Stimulated activated CD8-positive, alpha-beta memory T cell treated with anti-CD3 and anti-CD28 coated beads, Interleukin-4, amount 100 ng/mL, for 24 hours (primary cell): ENCODE measurements at places on chromosomes 2 and 18.
A peak's percentile ranks its signal among the peaks of the same experiment; 100 is the strongest.

GRCh38 chr18:13268158-13269012 lies 49.8 kb downstream of the LDLRAD4 start:
- DNase-seq = no peak

GRCh38 chr18:76265497-76266235 lies 229.4 kb downstream of the ZNF516 start:
- DNase-seq = no peak

GRCh38 chr18:27240383-27240782 lies 55.3 kb upstream of the CHST9 start:
- no peak for DNase-seq

DNA sequence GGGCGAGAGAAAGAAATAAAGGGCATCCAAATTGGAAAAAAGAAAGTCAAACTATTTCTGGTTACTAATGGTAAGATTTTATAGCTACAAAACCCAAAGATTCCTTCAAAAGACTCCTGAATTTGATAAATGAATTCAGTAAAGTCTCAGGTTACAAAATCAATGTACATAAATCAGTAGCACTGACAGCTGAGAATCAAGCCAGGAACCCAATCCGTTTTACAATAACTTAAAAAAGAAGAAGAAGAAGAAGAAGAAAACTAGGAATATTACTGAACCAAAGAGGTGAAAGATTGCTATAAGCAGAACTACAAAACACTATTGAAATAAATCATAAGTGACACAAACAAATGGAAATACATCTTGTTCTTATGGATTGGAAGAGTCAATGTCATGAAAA lies 291.5 kb upstream of the GULP1 start:
- DNase-seq = no peak

- DNase-seq = peak; percentile 12
Measured at GRCh38 chr2:136025057-136025973, 39.9 kb upstream of the DARS1 start.

DNA sequence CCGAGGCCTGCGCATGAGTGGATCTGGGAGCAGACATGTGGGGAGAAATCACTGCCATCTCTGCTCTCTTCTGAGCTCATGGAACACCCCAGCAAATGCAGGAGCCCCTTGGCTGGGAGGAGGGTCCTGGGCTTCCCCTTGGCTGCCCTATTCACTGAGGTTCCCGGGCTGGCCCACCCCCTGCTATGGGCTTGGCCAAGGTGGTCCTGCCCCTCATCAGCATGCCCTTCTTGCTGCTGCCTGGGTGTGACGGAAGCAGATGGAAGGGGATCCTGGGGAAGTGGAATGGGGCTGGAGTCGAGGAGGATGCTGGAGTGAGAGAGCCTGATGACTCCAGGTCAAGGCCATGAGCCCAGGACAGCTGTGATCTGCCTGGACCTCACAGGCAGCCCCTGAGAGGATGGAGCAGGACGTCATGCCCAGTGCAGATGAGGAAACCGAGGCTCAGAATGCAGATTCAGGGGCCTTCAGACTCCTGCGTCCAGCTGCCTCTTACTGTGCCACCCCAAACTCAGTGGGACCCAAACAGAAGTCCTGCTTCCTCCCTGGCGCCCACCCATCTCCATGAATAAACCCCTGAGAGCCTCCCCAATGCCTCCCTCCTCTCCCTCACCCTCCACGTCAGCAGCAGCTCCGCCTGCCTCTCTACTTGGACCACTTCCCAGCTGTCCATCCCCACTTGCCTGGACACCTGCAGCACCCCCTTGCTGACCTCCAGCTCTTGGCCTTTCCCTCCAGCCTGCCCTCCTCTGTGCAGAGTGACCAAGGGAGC lies 4.0 kb downstream of the SNED1 start:
- DNase-seq = no peak

DNA sequence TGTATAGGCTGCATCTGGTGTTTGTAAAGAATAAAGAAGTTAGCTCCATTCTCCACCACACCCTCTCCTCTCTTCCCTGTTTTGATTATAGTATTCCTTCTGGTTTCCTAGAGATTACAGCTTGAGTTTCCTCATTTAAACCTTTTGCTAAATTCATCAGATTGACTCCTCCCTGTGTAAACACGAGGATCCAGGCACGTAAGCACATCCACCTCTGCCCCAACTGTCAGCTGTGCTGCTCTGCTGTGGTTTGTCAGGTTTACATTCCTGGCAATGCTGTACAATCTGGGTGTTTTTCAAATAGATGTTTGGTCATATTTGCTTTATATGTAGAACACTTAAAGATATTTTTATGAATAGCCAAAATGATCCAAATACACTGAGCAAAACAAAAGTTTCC lies 302.8 kb downstream of the PTGR3 start:
- no peak for DNase-seq

DNA sequence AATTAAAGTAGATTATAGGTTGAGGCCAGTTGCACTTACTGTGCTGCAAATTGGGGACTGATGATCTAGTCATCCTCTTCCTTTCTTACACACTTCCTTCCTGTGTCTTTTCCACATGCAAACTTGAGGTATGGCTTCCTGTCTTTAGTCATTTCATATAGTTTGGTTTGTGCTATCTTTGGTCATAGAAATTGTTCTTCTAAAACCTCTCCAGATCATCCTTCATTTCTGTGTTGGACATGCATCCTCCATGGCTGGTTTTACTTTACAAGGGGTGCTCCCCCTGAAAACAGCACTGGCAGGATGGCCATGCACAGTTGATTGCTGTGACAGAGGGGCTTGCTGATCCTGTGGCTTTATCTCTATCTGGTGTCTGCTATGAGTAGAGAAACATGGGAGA lies 36.5 kb downstream of the MGAT5 start:
- no peak for DNase-seq

- no peak for DNase-seq
Measured at GRCh38 chr18:75066021-75066880, 142.7 kb downstream of the PTGR3 start.

GRCh38 chr18:46335534-46336101 lies 231.4 kb downstream of the HAUS1 start:
- no peak for DNase-seq

DNA sequence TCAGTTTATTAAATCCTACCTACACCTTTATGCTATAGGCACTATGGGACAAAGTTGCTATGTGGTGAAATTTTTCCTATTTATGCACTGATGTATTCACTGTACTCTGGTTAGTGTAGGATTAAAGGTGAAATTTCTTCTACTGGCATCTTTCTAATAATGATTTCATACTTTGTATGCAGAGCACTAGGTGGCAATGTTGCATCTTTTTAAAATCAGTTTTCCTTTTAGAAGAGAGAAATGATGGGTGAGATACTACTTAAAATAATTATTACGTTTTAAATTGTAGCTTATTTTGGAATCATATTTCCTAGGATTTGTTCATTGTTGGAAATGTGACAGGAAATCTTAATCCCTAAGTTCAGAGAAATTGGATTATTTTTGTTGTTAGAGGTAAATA lies 150.9 kb downstream of the CD8B2 start:
- no peak for DNase-seq

GRCh38 chr2:8004250-8004681 lies 677.6 kb upstream of the ID2 start:
- no peak for DNase-seq

GRCh38 chr2:45102141-45102540 lies 92.9 kb upstream of the SIX2 start:
- no peak for DNase-seq

GRCh38 chr2:191554240-191554639 lies 123.7 kb upstream of the NABP1 start:
- DNase-seq = no peak

DNA sequence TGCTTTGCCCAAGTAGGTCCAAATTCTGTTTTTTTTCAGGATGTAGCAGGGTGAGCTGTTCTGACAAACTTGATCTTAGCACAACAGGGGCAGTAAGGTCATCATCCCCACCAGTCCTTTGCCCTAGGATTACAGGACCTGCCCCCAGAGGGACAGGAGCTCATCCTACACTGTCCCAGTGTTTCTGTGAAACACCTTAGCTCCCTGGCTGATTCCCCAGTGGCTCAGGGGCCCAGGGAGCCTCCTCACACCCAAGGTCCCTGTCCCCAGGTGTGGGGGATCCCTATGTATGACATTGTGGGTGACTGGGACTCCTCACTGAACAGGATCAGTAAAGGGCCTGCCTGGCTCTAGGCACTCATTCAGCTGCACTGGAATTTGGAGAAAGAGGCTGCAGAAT lies 191.2 kb downstream of the ANKRD30B start:
- DNase-seq = no peak

DNA sequence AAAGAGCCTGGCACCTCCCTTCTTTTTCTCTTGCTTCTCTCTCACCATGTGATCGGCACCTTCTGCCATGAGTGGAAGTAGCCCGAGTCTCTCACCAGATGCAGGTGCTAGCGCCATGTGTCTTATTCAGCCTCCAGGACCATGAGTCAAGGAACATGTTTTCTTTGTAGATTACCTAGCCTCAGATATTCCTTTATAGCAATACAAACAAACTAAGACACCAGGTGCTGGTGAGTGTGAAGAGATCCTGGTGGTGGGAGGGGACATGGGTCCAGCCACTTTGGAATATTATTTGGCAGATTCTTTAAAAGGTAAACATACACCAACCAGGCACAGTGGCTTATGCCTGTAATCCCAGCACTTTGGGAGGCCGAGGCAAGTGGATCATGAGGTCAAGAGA lies 5.9 kb upstream of the USP40 start:
- DNase-seq = no peak

- DNase-seq = no peak
Measured at GRCh38 chr2:12221584-12221983, 475.2 kb downstream of the LPIN1 start.

- DNase-seq = no peak
Measured at GRCh38 chr2:35787302-35788031, 568.1 kb upstream of the CRIM1 start.

- DNase-seq = no peak
Measured at GRCh38 chr18:11388755-11389680, 220.4 kb upstream of the SLC35G4 start.

DNA sequence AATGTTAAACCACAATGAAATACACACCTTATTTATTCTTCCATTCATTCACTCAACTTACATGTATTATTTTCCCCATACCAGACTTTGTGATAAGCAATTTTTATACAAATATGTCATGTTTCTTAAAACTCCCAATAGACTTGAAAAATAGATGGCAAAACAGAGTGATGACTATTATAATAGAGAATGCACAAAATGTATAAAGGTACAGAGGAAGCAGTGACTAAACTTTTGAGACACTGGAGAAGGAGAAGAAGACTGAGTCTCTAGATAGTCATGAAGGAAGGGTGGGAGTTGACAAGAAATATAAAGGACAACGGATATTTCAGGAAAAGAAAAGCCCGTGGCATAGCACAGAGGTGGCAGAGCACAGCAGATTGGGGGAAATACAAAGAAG lies 198.1 kb upstream of the SLC39A10 start:
- no peak for DNase-seq

GRCh38 chr2:30361751-30362394 lies 85.2 kb upstream of the LCLAT1 start:
- DNase-seq = no peak

DNA sequence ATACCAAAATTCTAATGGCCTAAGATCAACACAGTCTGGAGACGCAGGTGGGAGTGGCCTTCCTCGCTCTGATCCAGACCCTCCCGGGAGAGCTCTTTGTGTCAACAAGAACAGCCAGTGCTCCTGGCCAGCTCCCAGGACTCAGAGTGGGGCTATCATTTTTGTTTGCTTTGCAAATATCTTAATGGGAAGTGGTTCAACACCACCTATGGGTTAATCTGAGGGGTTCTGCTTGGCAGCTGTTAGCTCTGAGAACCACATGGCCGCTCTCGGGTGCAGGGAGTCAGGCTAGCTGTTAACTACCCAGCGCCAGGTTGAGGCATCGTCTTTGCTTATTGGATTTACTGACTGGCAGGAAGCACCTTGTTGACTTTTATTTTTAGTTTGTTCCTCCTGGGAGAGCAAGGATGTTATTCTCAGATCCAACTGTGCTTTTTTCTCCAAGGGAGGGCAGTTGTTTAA lies 184.8 kb upstream of the SP5 start:
- DNase-seq = no peak

GRCh38 chr2:182667315-182667695 lies 48.8 kb upstream of the DNAJC10 start:
- DNase-seq = no peak

DNA sequence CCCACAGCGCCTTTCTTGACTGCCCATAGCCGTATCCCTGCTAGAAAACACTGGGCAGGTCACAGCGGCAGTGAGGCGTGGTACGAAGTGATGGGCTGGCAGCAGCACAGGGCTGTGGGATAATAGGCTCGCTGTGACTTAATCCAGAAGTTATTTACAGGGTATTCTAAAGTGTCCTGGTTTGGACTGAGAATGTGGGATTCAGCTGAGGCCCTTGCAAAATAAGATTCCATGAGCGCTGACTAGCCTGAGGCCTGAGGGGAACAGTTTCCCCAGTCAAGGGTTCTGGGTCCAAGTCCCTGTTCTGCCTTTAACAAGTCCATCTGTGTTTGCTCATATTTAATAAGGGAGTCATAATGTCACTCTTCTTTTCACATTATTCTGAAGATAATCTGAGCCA lies 34.6 kb downstream of the SETBP1 start:
- no peak for DNase-seq

DNA sequence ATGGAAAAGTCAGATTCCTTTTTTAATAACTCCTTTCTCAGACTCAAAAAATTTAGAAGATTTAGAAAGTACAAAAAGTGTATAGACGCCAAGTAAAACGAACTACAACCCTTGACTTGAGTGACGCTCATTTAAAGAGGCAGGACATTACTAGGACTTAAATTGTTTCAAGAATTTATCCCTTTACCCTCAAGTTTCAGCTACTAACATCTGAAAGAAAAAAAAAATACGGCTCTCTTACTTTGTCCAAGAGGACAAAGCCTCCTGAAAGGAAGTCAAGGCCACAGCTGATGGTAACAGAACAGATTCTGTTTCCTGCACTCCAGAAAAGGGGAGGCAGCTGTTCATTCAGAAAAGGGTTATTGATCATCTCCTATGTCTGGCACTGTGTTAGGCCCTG lies 57.6 kb upstream of the PKDCC start:
- no peak for DNase-seq

GRCh38 chr2:112255875-112256274 lies 1.0 kb upstream of the ZC3H8 start:
- no peak for DNase-seq

- no peak for DNase-seq
Measured at GRCh38 chr18:75113455-75113854, 95.5 kb downstream of the PTGR3 start.

DNA sequence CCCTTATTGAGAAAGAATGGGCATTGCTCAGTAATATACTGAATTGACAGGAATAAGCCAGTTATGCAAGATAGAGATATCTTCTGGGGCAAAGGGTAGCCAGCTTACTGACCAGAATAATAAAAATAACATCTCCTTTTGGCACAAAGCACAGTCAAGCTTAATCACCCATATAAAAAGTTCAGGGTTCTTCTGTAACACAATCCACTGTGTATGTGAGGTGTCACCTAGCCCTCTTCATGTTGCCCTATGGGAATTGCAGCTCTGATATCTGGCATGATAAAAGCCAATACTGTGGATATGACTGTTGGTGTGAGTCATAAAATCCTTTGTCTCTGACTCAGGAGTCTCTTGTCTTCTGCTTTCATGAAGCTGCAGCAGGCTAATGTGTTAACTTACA lies 90.8 kb downstream of the DSEL start:
- no peak for DNase-seq

- DNase-seq = no peak
Measured at GRCh38 chr18:23701544-23702064, 12.4 kb downstream of the LAMA3 start.

- no peak for DNase-seq
Measured at GRCh38 chr18:58413667-58414628, 214.9 kb downstream of the ALPK2 start.
